ENCODE measurements at places on chromosomes 7 and 10. TPM values are rescaled to one million over a fixed set of nuclear protein-coding genes. Genes with fewer than 3 reads are reported as not detected.

Gene NODAL
- not detected for polyA plus RNA-seq

Gene NUTM2A
- 0.38 TPM for polyA plus RNA-seq

Gene ERVW-1
- not detected for polyA plus RNA-seq

DNA sequence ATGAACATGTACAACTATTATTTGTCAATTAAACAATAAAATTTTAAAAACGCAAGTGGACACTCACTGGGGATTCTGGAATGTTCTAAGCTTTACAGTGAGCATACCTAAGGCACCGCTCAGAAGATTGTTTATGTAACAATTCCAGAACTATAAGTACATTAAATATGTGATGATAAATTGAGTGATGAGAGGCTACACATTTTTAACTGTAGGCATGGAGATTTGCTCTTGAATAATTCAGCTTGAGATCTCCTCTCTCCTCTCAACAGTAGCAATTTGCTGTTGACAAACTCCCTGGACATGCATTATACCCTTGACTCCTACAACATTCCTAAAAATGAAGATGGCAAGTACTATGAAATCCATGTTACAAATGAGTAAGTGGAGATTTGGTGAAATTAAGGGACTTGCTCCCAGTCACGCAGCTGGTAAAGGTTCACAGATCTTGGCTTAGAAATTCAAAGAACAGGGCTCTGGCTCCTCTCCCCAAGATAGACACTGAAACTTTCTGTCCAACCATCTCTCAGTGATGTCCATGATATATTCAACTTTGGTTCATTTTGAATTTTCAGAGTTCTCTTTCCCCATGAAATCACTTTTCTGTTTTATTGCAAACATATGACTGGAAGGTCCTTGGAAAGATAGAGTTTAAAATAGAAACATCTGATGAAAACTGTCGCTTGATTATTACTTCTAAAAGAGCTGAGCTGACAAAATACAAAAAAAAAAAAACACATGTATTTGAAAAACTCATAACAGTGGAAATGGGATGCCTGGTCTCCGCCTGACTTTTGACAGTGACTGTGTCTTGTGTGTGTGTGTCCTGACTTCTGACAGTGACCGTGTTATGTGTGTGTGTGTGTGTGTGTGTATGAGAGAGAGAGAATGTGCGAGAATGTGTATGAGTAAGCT, 488.3 kb downstream of the TNS3 start:
- DNase-seq: no peak

- no peak for DNase-seq
Observed at GRCh38 chr7:158270106-158270775, 317.4 kb downstream of the PTPRN2 start.

- no peak for DNase-seq
Observed at GRCh38 chr10:20415684-20416083, 481.4 kb downstream of the NEBL start.

- no peak for DNase-seq
Observed at GRCh38 chr7:131219312-131220041, 108.2 kb upstream of the MKLN1 start.

GRCh38 chr10:52752801-52753445, 19.7 kb downstream of the MBL2 start:
- DNase-seq: no peak

GRCh38 chr10:103783681-103784080, 71.7 kb downstream of the SH3PXD2A start:
- no peak for DNase-seq

DNA sequence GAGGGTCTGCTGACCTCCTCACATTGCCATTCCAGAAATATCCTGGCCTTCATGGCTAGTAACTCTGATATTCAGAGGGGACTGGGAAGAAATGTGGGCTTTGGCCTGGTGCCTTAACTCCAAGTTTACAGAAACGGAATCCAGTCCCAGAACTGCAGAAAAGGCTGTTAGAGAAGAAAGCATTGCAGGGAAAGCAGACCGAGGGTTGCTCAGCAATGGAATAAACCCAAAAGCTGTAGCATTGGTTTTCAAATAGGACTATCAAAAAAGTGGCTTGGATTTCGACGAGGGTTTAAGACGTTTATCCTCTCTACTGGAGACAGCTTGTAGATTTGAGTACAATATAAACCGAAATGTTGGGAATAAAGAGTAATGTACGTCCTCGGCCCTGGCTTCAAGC, 425.8 kb upstream of the FOXK1 start:
- DNase-seq: no peak

Measured in SK-N-SH (cell line).